ENCODE measurements at places on chromosomes 3 and 15. TPM values are rescaled to one million over a fixed set of nuclear protein-coding genes. Genes with fewer than 3 reads are reported as not detected.
A peak's percentile ranks its signal among the peaks of the same experiment; 100 is the strongest.

GRCh38 chr15:40249477-40250303 lies 10.8 kb downstream of the PAK6 start:
- H3K27me3 ChIP-seq, result peaks cover 29% of the 10 kb centered on the region
- DNase-seq, result no peak
- H3K36me3 ChIP-seq, result no peaks in the 10 kb centered on the region
- H3K4me1 ChIP-seq, result peaks cover 3% of the 10 kb centered on the region
- no peak overlapping the region for H3K4me3 ChIP-seq
- no peak overlapping the region for H3K27ac ChIP-seq

DNA sequence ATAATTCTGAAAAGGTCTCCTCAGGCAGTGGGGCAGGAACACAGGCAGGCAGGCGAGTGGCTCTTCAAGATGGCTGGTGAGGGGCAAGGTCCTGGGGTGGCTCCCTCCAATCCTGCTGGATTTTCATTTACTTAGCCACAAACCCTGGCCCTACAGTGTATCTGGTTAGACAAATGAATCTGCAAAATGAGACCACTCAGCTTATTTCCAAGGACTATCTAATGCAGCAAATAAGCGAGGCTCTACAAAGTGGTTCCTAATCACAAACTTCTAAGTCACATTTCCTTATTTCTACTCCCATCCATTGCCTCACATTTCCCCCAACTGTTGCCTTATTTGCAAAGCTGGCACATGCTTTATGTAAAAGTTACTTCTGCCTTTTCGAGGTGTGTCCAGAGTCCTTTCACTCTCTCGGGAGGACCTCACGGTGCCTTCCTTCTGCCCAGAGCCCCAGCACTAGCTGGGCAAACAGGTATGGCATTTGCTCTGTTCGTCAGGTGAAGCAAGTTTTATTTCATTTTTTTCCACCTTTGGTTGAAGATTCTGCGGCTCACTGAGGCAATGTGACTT lies 40.5 kb downstream of the CCDC12 start:
- no peak for DNase-seq
- no peak overlapping the region for H3K4me3 ChIP-seq
- H3K27ac ChIP-seq, result peak overlapping the region; percentile 36
- H3K27me3 ChIP-seq, result no peaks in the 10 kb centered on the region

Gene PPM1L
- 2.7 TPM for total RNA-seq

GRCh38 chr15:81292523-81293001 lies 31.4 kb downstream of the STARD5 start:
- peaks cover 44% of the 10 kb centered on the region for H3K36me3 ChIP-seq
- peak overlapping the region; percentile 98 for H3K27ac ChIP-seq
- H3K4me1 ChIP-seq, result peaks cover 80% of the 10 kb centered on the region
- H3K27me3 ChIP-seq, result no peaks in the 10 kb centered on the region

DNA sequence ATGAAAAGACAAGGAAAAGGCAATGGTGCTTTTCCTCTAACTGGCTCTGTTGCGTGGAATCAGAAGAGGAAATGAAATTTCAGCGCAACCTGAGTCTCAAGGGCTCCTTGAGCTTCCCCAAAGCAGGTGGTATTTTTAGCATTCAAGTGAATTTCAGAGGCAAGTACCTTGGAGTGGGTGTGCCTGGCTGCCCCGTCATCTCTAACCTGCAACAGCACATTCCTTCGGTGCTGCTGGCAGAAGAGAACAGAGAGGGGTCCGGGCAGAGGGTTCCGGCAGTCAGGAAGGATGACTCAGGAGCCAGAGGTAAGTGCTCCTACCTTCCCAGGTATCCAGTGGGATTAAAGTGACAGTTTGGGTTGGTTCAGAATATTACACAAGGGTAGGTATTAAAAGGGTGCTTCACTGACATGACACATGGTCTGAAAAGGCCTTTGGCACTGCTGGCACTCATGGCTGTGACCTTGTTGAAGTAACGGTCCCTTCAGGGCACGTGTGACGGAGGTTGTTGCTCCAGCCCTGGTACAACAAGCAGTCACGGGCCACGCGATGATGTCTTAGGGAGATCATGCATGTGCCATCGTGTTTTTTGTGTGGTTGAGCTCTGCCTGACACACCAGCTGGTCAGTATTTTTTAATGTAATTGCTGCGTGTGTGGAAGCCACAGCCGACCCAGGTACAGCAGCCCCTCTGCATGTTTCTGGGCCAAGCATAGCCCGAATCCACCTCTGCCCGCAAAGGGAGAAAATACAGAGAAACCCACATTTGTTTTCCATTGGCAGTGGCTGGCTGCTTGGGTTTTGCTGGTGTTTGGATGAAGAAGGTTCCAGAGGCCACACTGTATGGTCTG lies 75.7 kb downstream of the LRRK1 start:
- no peak overlapping the region for H3K4me3 ChIP-seq
- no peaks in the 10 kb centered on the region for H3K36me3 ChIP-seq
- no peaks in the 10 kb centered on the region for H3K27me3 ChIP-seq
- H3K4me1 ChIP-seq, result no peaks in the 10 kb centered on the region
- no peak overlapping the region for H3K27ac ChIP-seq

GRCh38 chr3:70038693-70039092 lies 39.2 kb downstream of the SAMMSON start:
- H3K36me3 ChIP-seq, result no peaks in the 10 kb centered on the region
- no peak overlapping the region for H3K4me3 ChIP-seq
- no peak for DNase-seq
- no peaks in the 10 kb centered on the region for H3K4me1 ChIP-seq
- no peak overlapping the region for H3K27ac ChIP-seq

DNA sequence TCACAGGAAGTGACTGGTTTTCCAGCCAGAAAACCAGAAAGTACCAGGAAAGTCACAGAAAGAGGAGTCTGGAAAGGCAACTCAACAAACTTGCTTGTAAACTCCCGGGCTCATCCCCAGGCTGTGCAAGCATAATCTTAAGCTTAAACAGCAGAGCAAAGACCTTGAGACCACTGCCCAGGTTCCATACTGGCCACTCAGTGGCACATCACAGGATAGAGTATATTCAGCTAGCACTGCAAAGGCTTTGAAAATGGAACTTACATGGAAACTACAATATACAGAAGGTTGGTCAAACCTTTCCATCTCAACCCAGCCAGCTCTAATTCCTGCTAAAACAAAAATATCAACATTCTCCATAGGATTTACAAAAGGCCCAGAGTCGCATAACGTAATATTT lies 20.1 kb downstream of the DMXL2 start:
- H3K27me3 ChIP-seq, result no peaks in the 10 kb centered on the region
- H3K4me3 ChIP-seq, result no peak overlapping the region
- H3K27ac ChIP-seq, result no peak overlapping the region
- no peaks in the 10 kb centered on the region for H3K4me1 ChIP-seq
- no peak for DNase-seq

GRCh38 chr15:75759416-75760130 lies 46.9 kb upstream of the CSPG4 start:
- H3K27me3 ChIP-seq, result no peaks in the 10 kb centered on the region
- peak overlapping the region; percentile 90 for H3K27ac ChIP-seq
- H3K4me1 ChIP-seq, result peaks cover 9% of the 10 kb centered on the region
- peak overlapping the region; percentile 85 for H3K4me3 ChIP-seq
